ENCODE measurements at places on chromosomes 7 and 10. TPM values are rescaled to one million over a fixed set of nuclear protein-coding genes. Genes with fewer than 3 reads are reported as not detected.

The PRKAR2B gene
- total RNA-seq = 0.17 TPM

The DRGX gene
- total RNA-seq = not detected

The GBX1 gene
- not detected for total RNA-seq

The PON1 gene
- total RNA-seq = not detected

The ADRB1 gene
- 0.37 TPM for total RNA-seq

The CAMK2B gene
- total RNA-seq = 0.33 TPM

The FBXL15 gene
- 4.5 TPM for total RNA-seq

The NODAL gene
- 0.17 TPM for total RNA-seq

The CALHM1 gene
- total RNA-seq = not detected

The GHRHR gene
- not detected for total RNA-seq

The TFEC gene
- 0.17 TPM for total RNA-seq

The AKR1B15 gene
- total RNA-seq = not detected

The VAX1 gene
- total RNA-seq = not detected

The SHLD2 gene
- total RNA-seq = 19.7 TPM

The OGDHL gene
- 0.33 TPM for total RNA-seq

The LZTS2 gene
- total RNA-seq = 37.1 TPM

The PDGFA gene
- 167 TPM for total RNA-seq

The AKR1C2 gene
- total RNA-seq = 19.7 TPM

The CNPY1 gene
- total RNA-seq = 0.16 TPM

The MMRN2 gene
- total RNA-seq = 8.5 TPM

The STX1A gene
- 39.7 TPM for total RNA-seq

The CACNB2 gene
- not detected for total RNA-seq

The CCDC172 gene
- total RNA-seq = not detected

The CALML3 gene
- total RNA-seq = 173 TPM

The NRP1 gene
- 40.2 TPM for total RNA-seq

The ZCCHC24 gene
- 3.1 TPM for total RNA-seq

The ATP5F1C gene
- 214 TPM for total RNA-seq

The HOXA11 gene
- total RNA-seq = 0.17 TPM

The UCN3 gene
- not detected for total RNA-seq

The HKDC1 gene
- 1.1 TPM for total RNA-seq

The ST8SIA6 gene
- not detected for total RNA-seq

The HOXA13 gene
- total RNA-seq = not detected

The ARL5B gene
- 16.8 TPM for total RNA-seq

The STK31 gene
- total RNA-seq = under 0.01 TPM

The TET1 gene
- total RNA-seq = 1.8 TPM

The SAMD8 gene
- 39.5 TPM for total RNA-seq

The FZD8 gene
- total RNA-seq = 8.9 TPM

The PRSS1 gene
- not detected for total RNA-seq

The ACBD5 gene
- 18.8 TPM for total RNA-seq

The AGK gene
- total RNA-seq = 26.2 TPM

The GNAT3 gene
- not detected for total RNA-seq

The SH2B2 gene
- 3.0 TPM for total RNA-seq
